Foreskin fibroblast (primary cell): ENCODE measurements at places on chromosomes 1 and 21.

DNA sequence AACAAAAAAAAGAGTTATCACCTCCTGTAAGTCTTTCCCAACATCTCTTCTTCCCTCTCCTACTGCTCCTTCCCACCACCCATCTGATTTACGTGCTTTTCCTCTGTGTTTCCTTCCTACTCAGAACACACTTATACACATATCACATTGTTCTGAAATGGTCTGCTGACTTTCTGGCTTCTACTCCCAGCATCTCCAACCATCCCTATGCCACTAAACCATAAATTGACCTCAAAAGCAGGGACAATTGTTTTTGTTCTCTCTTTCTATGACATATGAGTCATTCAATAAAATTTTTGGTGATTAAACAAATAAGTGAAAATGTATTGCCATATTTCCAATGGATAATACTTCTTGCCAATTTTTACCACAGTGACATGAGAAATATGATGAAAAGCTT, 8.2 kb downstream of the GOLPH3L start:
- DNase-seq: peak; percentile 4

GRCh38 chr1:227306689-227307088, 11.6 kb downstream of the CDC42BPA start:
- no peak for DNase-seq

GRCh38 chr1:54795356-54795665, 5.8 kb downstream of the TTC22 start:
- DNase-seq: no peak

GRCh38 chr1:235147269-235147668, 13.8 kb downstream of the RBM34 start:
- DNase-seq: no peak

GRCh38 chr1:108679586-108680213, 12.4 kb upstream of the PRPF38B start:
- DNase-seq: no peak

GRCh38 chr1:167409183-167409582, 109.1 kb downstream of the CD247 start:
- no peak for DNase-seq

DNA sequence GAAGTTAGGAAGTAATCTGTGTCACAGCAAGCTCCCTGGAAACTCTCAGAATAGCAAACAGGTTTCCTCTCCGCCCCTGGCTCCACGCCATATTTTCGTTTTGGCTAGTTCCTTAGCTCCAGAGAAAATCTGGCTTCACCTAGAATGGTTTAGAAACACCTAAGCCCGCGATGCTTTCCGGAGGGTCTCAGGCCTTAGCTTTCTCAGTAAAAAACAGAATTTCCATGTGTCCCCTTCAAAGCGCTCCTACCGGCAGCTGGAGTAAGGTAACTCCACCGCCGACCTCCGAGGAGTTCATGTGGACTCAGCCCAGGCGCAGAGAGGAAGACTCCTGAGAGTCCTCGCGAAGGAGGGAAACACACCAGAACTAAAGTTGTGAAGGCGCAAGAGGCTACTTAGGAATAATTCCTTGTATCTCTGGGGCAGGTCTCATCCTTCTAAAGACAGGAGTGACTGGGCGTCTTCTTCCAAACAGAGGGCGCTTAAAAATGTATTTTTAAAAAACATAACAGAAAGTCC, 406 bp downstream of the KIAA0040 start:
- DNase-seq: peak; percentile 33
